Lower lobe of right lung (tissue), 2 donors: ENCODE measurements at places on chromosomes 5 and 9. TPM values are rescaled to one million over a fixed set of nuclear protein-coding genes. Genes with fewer than 3 reads are reported as not detected.

COX7C gene
- total RNA-seq: 368 TPM

SLC6A18 gene
- not detected for total RNA-seq

GRCh38 chr5:124736805-124737188 lies 9.6 kb downstream of the ZNF608 start:
- DNase-seq: no peak

GRCh38 chr5:60538955-60539866 lies 160.8 kb downstream of the DEPDC1B start:
- DNase-seq: no peak

- no peak for DNase-seq
These were observed 110.1 kb downstream of the RXRA start for GRCh38 chr9:134436379-134436762.

DNA sequence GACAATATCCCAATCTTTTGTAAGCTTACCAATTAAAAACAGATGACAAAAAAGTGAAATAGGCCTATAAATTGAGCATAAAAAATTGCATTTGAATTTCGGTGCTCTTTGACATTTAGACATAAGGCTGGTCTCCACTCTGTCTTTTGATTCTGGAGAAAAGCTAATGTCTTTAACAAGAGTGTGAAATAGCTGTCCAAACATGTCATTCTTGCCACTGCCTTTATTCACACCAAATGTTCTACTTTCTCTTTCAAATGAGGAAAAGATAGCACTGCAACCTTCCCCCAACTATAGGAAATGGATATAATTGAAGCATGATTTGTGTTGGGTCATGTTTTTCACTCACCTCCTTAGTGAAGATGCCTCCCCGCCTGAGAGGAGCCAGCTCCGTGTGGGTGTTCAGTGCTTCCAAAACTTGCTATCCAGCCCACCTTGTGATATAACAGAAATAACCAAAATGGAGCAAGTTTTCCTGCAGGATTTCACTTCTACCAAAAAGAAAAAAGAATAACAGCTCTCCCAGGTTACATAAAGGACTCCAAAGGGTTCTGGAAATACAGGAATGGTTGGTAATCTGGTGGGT lies 55.2 kb upstream of the STK32A start:
- DNase-seq: no peak

DNA sequence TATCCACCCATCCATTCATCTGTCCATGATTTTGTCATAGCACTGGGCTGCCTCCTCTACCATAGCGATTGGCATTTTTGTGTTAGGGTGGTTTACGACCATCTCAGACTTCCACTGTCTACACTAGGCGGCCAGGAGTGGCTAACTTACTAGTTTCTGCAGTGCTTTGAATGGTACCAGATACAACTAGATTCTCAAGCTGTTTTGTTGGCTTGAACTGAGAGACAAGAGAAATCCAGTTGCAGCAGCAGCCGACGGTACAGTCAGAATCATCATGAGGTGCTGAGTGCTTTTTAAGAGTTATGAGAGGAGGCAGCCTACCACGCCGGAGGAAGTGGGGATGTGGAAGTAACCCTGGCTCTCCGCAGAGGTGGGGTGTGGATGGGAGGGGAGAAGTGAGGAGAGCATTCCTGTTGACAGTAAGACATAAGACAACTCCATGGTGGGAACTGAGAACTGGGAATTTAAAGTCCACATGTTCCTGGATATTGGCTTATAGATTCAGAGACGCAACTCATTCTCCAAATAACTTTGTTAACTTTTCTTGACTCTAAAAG lies 27.9 kb downstream of the COL5A1 start:
- no peak for DNase-seq

DNA sequence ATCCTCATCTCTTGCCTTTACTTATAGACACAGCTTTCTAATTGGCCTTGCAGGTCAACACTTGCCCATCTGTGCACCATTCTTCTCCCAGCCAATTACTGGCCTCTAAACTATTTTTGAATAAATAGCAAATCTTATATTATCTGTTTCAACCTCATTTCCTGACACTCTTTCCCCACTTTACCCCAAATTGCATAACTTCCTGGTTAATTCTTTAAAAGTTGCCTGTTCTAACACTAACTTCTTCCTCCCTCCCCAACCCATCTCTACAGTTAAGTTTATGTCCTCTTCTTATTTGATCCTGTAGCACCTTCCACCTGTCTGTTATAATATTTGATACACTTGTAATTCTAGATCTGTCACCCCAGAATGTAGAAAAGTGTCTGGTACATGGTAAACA lies 372.1 kb downstream of the PDE4D start:
- no peak for DNase-seq

- DNase-seq: no peak
These were observed 41.1 kb upstream of the GNAQ start for GRCh38 chr9:78072586-78073199.

DNA sequence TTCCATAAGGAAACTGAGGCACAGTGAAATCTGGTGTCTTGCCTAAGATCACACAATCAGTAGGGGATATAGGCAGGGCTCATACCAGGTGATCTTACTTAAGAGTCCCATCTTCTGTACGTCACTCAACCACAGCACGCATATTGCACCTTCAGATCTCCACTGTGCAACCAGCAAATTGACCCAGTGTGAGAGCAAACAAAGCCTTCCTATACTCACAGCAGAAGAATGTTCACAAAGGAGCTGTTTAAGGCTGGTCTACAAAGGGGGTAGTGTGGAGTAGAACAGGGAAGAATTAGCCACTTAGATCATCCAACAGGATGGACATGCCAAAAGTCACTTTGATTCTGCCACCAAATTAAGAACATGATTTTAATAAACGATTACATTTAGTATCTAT lies 305.9 kb downstream of the SLIT3 start:
- DNase-seq: no peak

GRCh38 chr9:34493972-34494535 lies 28.7 kb downstream of the ENHO start:
- no peak for DNase-seq

- no peak for DNase-seq
These were observed 24.0 kb downstream of the ADAMTS16 start for GRCh38 chr5:5164163-5164562.
